ENCODE measurements at places on chromosomes 7 and 10. TPM values are rescaled to one million over a fixed set of nuclear protein-coding genes. Genes with fewer than 3 reads are reported as not detected.

DNA sequence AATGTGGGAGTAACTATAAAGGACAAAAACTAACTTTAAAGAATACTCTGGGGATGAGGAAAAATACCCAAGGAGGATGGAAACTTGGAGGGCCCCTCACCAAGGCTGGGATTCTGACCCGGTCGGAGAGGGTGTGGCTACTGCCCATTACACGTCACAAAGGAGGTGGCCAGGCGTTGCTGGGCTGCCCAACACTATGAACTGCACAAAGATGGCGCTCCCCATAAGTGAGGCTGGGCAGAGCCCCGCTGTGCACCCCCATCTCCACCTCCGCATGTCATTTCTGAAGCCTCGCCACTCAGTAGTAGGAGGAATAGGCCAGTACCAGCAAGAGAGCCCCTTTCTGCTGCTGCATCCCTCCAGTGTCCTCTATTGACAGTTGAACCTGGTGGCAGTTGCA, 290.1 kb upstream of the ZNF32 start:
- H3K27me3 ChIP-seq, result peaks cover 52% of the 10 kb centered on the region
- DNase-seq, result no peak
- H3K4me1 ChIP-seq, result no peaks in the 10 kb centered on the region
- no peak overlapping the region for H3K4me3 ChIP-seq
- H3K27ac ChIP-seq, result no peak overlapping the region

DNA sequence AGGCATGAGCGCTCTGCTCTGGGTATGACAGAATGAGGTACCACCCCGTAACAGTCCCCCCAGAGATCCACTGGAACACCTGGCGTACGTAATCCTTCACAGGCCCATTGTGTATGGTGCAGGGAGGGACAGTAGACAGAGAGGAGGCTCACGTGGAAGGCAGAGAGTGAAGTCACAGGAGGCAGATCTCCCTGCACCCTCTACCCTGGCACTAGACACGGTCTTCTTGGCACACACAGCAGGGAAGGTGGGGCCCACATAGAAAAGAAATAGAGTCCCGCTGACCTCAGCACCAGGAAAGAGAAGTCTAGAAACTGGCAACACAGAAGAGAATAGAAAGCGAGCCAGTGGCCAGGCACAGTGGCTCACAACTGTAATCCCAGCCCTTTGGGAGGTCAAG, 51.9 kb downstream of the SLC29A4 start:
- no peaks in the 10 kb centered on the region for H3K27me3 ChIP-seq
- no peak overlapping the region for H3K27ac ChIP-seq
- peaks cover 27% of the 10 kb centered on the region for H3K36me3 ChIP-seq
- DNase-seq, result no peak
- H3K4me1 ChIP-seq, result no peaks in the 10 kb centered on the region

GRCh38 chr10:72320676-72321247, 34.0 kb downstream of the DNAJB12 start:
- peaks cover 95% of the 10 kb centered on the region for H3K4me1 ChIP-seq
- peak overlapping the region; percentile 99 for H3K27ac ChIP-seq
- no peaks in the 10 kb centered on the region for H3K27me3 ChIP-seq
- DNase-seq, result peak; percentile 97
- no peaks in the 10 kb centered on the region for H3K36me3 ChIP-seq

DNA sequence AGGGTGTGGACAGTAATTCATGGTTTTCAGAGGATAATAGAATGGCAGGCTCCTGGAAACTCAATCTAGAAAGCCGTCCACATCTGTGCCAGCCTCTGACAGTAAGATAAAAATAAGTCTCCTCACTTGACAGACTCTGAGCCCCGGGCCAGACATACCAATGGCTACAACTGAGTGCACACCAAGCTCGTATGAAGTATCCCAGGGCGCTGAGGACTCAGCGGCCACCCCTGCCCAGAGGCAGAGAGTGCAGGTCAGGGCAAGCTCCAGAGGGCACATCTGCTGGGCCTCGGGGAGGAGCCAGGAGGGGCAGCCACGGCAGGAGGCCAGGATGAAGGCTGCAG, 262.8 kb upstream of the TCERG1L start:
- DNase-seq, result no peak
- no peak overlapping the region for H3K4me3 ChIP-seq
- H3K27me3 ChIP-seq, result peaks cover 44% of the 10 kb centered on the region
- no peak overlapping the region for H3K27ac ChIP-seq
- no peaks in the 10 kb centered on the region for H3K36me3 ChIP-seq

DNA sequence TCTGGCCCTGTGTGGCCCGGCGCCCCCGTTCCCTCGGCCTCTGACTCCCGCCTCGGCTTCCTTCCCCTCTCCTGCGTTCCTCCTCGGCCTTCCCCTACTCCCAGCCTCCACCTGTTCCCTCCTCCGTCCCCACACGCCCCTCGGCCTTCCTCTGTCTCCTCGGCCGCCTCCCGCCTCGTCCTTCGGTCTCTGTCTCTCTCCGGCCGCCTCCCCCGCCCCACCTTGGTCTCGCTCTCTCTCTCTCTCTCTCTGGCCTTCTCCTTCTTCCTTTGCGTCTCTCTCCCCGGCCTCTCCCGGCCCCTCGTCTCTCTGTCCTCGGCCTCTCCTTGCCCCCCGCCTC, 588 bp downstream of the GET4 start:
- H3K4me3 ChIP-seq, result peak overlapping the region; percentile 67
- peaks cover 27% of the 10 kb centered on the region for H3K36me3 ChIP-seq
- peaks cover 20% of the 10 kb centered on the region for H3K4me1 ChIP-seq
- H3K27me3 ChIP-seq, result no peaks in the 10 kb centered on the region

ZNF488 gene
- total RNA-seq, result 18.1 TPM

- H3K4me1 ChIP-seq, result no peaks in the 10 kb centered on the region
- DNase-seq, result no peak
- H3K27ac ChIP-seq, result no peak overlapping the region
- H3K4me3 ChIP-seq, result no peak overlapping the region
Observed at GRCh38 chr7:94212160-94212559, 182.5 kb upstream of the COL1A2 start.

ENO4 gene
- total RNA-seq, result 0.43 TPM

- H3K27ac ChIP-seq, result no peak overlapping the region
- no peaks in the 10 kb centered on the region for H3K36me3 ChIP-seq
- H3K27me3 ChIP-seq, result no peaks in the 10 kb centered on the region
- DNase-seq, result no peak
Observed at GRCh38 chr7:105926131-105926530, 36.9 kb upstream of the CDHR3 start.

- no peaks in the 10 kb centered on the region for H3K36me3 ChIP-seq
- H3K4me3 ChIP-seq, result no peak overlapping the region
- no peaks in the 10 kb centered on the region for H3K4me1 ChIP-seq
- peak; percentile 43 for DNase-seq
- no peak overlapping the region for H3K27ac ChIP-seq
Observed at GRCh38 chr7:145036604-145037405, 201.0 kb upstream of the TPK1 start.

- no peaks in the 10 kb centered on the region for H3K36me3 ChIP-seq
- no peak overlapping the region for H3K4me3 ChIP-seq
- DNase-seq, result no peak
- no peaks in the 10 kb centered on the region for H3K27me3 ChIP-seq
- no peaks in the 10 kb centered on the region for H3K4me1 ChIP-seq
- no peak overlapping the region for H3K27ac ChIP-seq
Observed at GRCh38 chr10:98074315-98074911, 44.0 kb upstream of the CRTAC1 start.

- no peak overlapping the region for H3K4me3 ChIP-seq
- no peaks in the 10 kb centered on the region for H3K27me3 ChIP-seq
- no peak overlapping the region for H3K27ac ChIP-seq
- 0 out of 2 replicates have a peak, but pooled peaks cover 3% of the 10 kb centered on the region for H3K36me3 ChIP-seq
Observed at GRCh38 chr7:598899-599298, 79.3 kb upstream of the PDGFA start.

DNA sequence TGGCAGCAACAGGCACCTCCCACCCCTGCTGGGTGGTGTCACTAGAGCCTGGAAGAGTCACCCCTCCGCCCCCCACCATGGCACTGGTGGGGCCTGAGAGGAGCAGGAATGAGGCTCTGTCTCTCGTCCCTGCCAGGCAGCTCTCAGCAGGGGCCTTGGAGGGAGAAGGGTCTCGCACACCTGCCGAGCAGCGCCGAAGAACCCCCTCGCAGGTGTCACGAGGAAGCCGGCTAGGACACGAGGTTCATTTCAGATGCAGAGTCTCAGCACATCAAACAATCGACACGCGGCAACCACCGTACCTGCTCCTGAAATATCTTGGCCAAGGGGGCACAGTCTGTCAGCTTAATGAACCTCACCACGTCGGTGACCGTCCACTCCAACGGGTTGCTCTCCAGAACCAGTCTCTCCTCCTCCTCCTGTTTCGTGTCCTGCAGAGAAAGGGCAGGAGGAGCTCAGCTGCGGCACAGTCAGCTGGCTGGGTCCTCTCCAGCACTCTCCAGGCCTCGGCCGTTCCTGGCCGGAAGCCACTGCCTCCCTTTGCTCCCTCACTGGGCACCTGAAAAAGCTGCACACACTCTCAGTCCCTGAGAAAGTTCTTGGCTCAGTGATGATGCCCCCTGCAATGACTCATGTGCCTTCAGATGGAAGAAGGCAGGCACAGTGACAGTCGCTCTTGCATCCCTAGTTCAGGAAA, 240.1 kb downstream of the SFMBT2 start:
- H3K4me3 ChIP-seq, result no peak overlapping the region
- no peaks in the 10 kb centered on the region for H3K4me1 ChIP-seq
- H3K36me3 ChIP-seq, result no peaks in the 10 kb centered on the region
- no peak overlapping the region for H3K27ac ChIP-seq
- peaks cover 64% of the 10 kb centered on the region for H3K27me3 ChIP-seq

- no peak overlapping the region for H3K27ac ChIP-seq
- H3K36me3 ChIP-seq, result no peaks in the 10 kb centered on the region
- no peak for DNase-seq
- no peaks in the 10 kb centered on the region for H3K27me3 ChIP-seq
- no peaks in the 10 kb centered on the region for H3K4me1 ChIP-seq
Observed at GRCh38 chr7:38190011-38190410, 12.0 kb downstream of the STARD3NL start.

- H3K27me3 ChIP-seq, result no peaks in the 10 kb centered on the region
- 0 out of 2 replicates have a peak, but pooled peaks cover 5% of the 10 kb centered on the region for H3K36me3 ChIP-seq
- H3K4me1 ChIP-seq, result no peaks in the 10 kb centered on the region
- DNase-seq, result no peak
- no peak overlapping the region for H3K4me3 ChIP-seq
Observed at GRCh38 chr7:139711991-139712743, 65.6 kb downstream of the HIPK2 start.

DNA sequence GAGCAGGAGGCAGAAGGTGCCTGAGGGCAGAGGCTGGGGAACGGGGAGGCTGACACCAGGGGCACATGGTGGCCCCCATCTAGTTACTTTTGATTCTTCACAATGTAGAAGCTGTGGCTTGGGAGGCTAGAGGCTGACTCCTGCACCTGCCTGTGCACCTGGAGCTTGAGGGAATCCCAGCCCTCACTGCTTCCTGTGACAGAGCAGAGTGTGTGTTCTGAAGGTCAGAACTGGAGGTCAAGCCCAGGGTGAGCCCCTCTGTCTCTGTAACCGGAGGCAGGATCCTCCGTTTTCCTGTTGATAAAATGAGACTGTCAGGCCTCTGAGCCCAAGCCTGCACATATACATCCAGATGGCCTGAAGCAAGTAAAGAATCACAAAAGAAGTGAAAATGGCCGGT, 124.8 kb downstream of the ACTR3B start:
- H3K36me3 ChIP-seq, result no peaks in the 10 kb centered on the region
- H3K4me3 ChIP-seq, result no peak overlapping the region
- DNase-seq, result no peak
- no peaks in the 10 kb centered on the region for H3K4me1 ChIP-seq

GRCh38 chr10:5571826-5572225, 47.1 kb downstream of the CALML3 start:
- no peaks in the 10 kb centered on the region for H3K4me1 ChIP-seq
- H3K27me3 ChIP-seq, result no peaks in the 10 kb centered on the region
- DNase-seq, result no peak
- H3K4me3 ChIP-seq, result no peak overlapping the region
- H3K36me3 ChIP-seq, result no peaks in the 10 kb centered on the region

DNA sequence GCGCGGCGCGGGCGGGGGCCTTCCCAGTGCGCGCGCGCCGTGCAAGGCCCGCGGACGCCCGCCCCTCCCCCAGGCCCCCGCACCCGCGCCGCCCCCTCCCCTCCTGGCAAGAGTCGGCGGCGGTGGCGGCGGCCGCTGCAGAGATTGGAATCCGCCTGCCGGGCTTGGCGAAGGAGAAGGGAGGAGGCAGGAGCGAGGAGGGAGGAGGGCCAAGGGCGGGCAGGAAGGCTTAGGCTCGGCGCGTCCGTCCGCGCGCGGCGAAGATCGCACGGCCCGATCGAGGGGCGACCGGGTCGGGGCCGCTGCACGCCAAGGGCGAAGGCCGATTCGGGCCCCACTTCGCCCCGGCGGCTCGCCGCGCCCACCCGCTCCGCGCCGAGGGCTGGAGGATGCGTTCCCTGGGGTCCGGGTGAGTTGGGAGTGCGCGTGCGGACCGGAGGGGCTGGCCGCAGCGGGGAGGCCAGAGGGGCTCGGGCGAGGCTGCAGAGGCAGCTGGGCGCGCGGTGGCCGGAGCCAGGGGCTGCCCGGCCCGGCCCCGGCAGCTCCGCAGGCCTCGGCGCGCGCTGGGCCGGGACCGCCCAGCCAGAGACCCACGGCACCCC, at the start of gene BMPR1A:
Gene BMPR1A (plus strand): TSS at position 109 of the 602 bp plus-strand sequence. CDS start 119,400 bp downstream, outside the sequence.
- H3K4me3 ChIP-seq, result peak within 1 kb of the TSS; percentile 78
- peaks cover 26% of the 10 kb centered on the region for H3K4me1 ChIP-seq
- no peak for DNase-seq
- H3K27me3 ChIP-seq, result no peaks in the 10 kb centered on the region

- H3K4me3 ChIP-seq, result no peak overlapping the region
- no peak overlapping the region for H3K27ac ChIP-seq
Observed at GRCh38 chr10:6233725-6234277, 31.1 kb downstream of the PFKFB3 start.
